ENCODE measurements at places on chromosomes 5 and 9.

DNA sequence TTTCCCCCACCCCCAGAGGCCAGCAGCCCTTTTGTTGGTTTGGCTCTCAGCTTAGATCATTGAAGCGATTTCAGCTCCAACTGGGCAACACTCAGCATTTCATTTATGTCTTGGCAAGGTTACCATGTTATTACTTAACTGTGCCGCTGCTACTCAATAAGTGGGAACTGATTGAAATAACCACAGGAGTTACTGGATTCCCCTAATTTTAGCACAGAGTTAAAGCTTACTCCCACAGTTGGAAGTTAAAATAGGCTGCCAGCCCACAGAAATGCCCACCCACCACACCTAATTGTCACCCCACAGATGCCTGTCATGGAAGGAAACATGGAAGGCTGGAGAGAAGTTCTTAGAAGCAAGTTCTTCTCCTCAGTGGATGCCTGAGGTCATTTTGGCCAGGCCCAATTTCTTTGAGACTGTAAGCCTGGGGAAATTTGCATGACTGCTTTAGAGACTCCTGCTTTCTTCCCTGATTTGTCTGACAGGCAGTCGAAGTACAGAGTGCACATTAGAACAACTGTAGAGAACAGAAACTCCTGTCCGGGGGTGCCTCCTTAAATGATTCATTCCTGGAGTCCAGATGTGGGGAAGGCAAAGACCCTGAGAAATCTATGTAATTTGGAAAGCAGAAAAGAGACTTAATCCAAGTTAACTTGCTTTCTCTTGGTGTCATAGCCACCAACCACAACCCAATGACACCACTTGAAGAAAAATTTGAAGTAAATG, 370.0 kb downstream of the ZSWIM6 start:
- no peak for DNase-seq

DNA sequence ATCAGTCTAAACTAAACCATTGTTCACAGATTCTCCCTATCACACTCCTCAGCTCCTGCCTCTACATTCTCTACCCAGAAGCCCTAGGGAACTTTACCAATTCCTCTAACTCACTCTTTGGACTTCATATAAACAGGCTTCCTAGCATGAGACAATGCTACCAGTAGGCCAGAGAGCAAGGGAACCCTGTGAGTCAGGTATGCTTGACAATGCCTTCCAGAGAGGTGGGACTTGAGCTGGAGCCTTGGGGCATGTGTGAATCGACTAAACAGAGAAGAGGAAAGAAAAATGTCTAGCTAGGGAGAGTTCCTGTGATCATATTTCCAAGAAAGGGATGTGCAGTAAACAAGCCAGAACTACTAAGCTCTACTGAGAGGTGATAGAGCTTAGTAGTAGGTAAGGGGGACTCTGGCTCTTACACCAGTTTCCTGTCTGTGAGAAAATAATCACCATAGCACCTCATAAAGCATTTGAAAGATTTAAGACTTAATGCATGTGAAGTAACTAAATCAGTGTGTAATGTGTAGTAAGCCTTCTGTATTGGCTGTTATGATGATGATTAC, 6.4 kb upstream of the RFK start:
- DNase-seq = no peak

DNA sequence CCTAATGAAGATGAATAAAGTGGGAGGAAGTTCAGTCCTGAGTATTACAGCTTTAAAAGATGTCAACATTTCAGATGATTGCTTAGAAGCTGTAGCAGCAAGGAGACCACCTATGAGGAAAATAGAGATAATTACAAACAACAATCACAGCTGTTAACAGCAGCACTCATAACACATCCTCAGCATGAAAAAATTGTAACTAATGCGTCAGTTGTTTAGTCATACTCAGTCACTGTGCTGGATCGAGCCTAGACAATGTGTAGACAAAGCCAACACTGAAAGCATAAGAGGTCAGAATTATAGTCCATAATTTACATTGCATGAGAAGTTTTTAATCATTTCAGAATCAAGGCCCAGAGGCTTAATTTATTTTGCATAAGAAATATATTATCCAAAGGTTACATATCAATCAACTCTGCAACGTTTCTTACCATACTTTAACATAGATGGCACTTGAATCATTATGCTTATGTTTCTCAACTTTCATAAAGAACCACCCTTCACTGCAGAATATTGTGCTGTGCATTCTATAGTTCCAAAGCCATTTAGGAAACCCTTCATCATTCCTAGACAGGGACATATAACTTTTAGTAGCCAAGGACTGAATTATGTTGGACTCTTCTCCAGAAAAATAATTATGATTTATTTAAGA, 60.2 kb upstream of the HAPLN1 start:
- no peak for DNase-seq

DNA sequence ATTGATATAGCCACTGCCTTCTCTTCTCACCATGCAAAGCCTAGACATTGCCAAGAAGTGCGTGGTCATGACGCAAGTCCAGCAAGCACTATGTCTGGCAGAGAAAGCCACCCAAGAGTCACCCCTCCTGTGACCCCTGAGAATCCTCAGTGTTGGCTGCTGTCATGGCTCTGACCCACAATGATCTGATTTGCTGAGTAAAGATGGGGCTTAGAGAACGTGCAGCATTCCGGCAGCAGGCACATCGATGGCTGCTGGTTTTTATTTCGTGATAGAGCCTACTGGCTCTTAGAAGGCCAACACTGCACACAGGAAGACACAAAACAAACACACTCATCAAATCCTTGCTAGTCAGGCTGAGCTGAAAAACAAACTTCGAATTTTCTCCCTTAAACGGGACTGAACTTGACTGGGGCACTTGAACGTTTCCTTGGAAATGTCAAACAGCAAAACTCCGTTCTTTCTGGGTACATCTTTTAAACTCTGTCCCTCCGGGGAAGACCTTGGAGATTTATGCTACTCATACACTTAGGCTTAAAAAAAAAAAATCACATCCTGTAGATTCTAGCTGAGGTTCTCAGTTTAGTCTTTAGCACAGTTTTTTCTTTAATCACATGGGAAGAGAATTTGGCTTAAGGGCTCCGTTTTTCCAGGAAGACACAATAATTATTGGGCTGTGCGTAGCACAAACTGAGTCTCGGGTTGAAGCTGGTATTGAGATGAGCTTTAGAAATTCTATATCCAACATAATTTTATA, 88.2 kb upstream of the BASP1 start:
- DNase-seq = no peak

DNA sequence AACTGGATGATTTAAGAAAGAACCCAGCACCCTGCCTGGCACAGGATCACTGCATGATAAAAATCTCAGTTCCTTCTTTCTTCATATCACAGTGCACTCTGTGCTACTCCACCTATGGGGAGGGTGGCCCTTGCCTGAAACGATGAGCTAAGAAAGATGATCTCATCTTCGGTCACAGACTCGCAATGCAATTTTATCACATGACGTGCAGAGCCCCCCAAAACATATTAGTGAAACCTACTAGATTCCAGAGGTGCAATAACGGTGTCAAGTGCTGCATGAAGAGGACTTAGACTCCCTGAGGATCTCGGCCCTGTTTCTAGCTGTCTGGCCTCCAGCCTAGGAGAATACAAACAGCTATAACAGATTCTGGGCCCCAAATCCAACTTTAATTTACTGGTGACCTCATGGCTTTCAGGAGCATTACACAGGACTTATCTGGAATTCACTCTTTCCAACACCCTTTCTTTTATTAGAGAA, 104.0 kb downstream of the EBF1 start:
- DNase-seq = no peak

DNA sequence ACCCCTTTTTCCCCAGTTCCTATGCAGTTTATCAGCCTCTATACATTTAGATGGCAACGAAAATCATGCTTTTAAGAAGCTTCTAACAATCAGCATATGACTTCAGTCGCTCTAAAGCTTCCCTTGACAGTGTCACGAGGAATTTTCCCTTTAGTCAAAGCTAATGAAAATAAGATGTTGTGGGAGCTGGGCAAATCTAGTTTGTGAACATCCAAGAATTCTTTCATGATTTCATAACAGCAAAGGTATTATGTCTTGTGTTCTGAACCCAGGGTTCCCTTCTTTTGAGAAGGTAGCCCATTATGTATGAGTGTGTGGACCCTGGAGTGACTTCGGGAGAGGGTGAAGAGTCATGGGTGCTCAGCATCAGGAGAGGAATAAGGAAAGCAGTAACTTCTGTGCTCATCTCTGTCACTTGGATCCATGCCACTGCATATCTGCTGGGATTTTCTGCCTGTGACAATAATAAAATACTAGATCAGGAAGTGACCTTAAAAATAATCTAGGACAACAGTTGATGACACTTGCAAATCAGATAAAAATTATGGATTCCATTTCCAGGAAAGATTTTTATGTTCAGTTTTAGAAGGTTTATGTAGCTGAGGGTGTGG, 102.4 kb downstream of the PCSK1 start:
- no peak for DNase-seq

DNA sequence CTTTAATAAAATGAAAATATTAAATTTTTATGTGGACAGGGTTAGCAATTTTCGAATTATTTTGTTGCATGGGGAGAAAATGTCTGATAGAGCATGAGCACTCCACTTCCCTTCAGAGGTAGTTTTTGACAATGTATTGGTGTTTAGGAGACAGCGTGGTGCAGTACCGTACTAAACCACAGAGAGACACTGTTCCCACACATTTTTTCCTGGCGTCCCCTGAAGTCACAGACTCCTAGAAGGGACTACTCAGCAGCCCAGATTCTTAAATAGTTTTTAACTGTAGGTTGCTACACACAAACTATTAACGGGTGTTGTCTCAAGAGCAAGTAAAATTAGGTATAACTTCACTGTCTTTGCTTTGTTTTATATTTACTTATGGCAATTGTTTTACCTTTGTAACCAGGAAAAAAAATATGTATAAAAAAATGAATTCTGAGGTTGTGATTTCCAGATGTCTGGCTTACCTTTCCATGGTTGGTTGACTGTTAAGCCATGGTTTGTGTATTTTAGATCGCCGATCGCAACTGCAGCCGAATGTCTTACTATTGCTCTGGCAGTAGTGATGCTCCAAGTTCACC, 171.2 kb downstream of the DOCK8 start:
- peak; percentile 66 for DNase-seq

DNA sequence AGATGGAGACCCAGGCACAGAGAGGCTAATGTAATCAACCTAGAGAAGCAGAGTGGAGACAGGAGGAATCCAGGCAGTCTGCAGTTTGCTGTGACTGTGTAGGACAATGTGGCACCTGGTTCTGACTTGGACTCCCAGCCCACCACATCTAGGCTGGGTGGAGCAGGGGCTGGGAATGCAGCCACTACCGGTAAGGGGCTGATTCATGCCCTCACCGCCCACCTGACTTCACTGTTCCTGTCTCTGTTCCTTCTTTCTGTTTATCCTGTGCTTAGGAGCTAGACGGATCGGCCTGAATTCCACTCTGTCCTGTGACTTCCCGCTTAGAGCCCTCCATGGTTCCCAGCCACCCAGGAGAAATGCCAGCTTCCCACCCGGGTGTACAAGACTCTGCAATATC, 2.6 kb downstream of the PDLIM4 start:
- DNase-seq = peak; percentile 20

- DNase-seq = no peak
Measured at GRCh38 chr9:126532489-126532888, 81.2 kb upstream of the LMX1B start.

GRCh38 chr9:122340161-122340560, 30.7 kb upstream of the PTGS1 start:
- DNase-seq = no peak

DNA sequence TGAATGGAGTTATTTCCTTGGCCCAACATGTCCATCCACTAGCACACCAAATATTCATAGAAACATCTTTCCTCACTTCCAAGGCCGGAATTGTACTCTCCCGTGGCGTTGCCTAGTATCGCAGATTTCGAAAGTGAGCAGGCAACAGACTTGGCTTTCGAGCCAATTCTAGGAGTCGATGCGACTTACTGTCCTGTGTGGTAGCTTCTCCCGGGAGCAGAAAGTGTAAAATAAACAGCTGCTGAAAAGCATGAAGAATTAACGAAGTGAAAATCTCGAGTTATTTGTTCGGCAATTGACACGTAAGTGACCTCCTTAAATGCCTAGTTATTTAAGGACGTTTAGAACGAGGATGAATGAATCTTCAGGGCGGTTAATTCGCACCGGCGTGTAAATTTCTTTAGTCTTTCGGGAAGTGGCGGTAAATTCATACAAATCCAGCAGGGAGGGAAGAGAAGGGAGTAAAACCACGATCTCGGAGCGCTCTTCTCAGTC, 449 bp upstream of the PCSK5 start:
- peak; percentile 62 for DNase-seq

DNA sequence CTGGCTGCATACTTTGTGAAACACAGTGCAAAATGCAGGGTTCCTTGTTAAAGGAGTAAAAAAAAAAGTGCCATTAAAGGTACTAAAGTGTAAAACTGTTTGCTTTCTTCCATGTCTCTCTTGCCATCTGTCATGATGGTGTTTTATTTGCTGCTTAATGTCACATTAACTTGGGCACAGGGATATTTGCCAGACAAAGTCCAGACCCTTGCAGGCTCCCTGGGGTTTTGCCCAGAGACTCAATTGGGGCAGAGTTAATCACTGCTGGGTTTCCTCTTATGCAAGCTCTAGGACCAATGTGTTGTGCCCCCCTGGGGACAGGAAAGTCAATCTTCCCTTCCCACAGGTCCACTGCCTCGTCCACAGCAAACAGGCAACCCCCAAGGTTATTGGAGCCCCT, 274.3 kb upstream of the SGCD start:
- DNase-seq = no peak
